HS-5 (cell line): ENCODE measurements at places on chromosomes 6 and 20.

DNA sequence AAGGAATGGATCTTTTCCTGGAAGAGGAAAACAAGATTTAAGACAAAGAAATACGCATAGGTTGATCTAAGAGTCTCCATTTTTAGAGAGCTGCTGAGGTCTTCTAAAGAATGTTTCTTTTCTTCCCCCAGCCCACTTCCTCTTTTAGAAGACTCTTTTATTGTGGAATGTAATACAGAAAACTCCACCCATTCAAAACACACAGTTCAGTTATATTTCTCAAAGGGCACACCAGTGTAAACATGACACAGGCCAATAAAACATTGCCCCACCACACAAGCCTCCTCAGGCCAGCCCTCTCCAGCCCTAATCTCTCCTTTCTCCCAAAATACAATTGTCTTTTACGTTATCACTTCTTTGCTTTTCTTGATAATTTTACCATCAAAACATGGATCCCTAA is 42.8 kb downstream of the SLC35B3 start:
- DNase-seq, result no peak

GRCh38 chr6:156710479-156710878 is 66.7 kb upstream of the ARID1B start:
- no peak for DNase-seq

- no peak for DNase-seq
Observed at GRCh38 chr20:8212286-8212685, 80.2 kb downstream of the PLCB1 start.

- no peak for DNase-seq
Observed at GRCh38 chr20:41079066-41079465, 50.4 kb downstream of the TOP1 start.

- no peak for DNase-seq
Observed at GRCh38 chr6:142856624-142857232, 88.2 kb downstream of the HIVEP2 start.

- no peak for DNase-seq
Observed at GRCh38 chr20:39810309-39810708, 848.2 kb downstream of the DHX35 start.

- DNase-seq, result no peak
Observed at GRCh38 chr6:33733709-33734007, 13.0 kb downstream of the IP6K3 start.

- DNase-seq, result no peak
Observed at GRCh38 chr20:32007787-32008616, 2.2 kb upstream of the CCM2L start.

GRCh38 chr6:37998366-37998765 is 178.8 kb downstream of the ZFAND3 start:
- no peak for DNase-seq

DNA sequence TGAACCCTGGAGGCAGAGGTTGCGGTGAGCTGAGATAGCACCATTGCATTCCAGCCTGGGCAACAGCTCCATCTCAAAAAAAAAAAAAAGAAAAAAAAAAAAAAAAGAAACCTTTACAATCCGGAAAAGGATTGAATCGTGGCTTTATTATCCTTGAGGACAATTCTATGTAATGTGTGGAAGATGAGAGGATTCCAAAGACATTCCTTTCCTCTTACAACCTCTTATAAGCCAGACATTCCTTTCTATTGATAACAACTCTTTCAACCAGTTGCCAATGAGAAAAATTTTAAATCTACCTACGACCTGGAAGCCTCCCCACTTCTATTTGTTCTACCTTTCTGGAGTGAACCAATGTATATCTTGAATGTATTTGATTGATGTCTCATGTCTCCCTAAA is 91.2 kb upstream of the EEF1E1 start:
- peak; percentile 41 for DNase-seq

DNA sequence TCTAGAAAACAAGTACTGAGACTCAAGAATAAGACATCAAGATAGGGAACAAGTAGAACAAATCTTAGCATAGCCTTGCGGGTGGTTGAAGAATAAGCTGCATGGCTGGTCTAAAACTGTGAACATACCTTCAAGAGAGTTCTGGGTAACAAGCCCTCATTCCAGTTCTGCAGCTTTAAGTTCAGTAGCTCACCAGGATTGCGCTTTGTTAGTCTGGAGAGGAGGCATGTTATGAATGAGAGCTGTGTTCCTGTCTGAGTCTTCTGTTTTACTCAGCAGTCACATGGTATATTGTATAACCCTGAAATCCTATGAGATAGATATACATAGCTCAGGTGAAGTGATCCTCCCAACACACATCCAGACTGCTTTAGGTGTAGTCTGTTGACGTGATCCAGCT is 406.6 kb upstream of the IRAK1BP1 start:
- DNase-seq, result no peak

- no peak for DNase-seq
Observed at GRCh38 chr20:51022227-51022802, 592 bp downstream of the KCNG1 start.

DNA sequence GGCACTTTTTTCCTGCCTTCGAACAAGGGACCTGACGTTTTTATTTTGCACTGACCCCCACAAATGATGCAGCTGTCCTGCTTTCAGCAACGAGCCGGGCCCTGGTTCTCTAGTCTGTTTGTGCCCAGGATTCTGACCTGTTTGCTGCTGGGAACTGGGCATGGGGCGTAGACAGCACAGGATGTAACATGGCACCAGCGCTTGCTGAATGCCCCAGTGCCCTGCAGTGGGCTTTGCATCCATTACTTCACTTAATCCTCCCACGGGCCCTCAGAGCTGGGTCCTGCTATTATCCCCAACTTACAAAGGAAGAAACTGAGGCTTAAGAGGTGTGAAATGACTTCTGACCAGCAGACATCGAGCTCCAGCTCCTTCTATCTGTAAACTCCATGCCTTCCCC is 80.4 kb upstream of the PMEPA1 start:
- DNase-seq, result no peak

DNA sequence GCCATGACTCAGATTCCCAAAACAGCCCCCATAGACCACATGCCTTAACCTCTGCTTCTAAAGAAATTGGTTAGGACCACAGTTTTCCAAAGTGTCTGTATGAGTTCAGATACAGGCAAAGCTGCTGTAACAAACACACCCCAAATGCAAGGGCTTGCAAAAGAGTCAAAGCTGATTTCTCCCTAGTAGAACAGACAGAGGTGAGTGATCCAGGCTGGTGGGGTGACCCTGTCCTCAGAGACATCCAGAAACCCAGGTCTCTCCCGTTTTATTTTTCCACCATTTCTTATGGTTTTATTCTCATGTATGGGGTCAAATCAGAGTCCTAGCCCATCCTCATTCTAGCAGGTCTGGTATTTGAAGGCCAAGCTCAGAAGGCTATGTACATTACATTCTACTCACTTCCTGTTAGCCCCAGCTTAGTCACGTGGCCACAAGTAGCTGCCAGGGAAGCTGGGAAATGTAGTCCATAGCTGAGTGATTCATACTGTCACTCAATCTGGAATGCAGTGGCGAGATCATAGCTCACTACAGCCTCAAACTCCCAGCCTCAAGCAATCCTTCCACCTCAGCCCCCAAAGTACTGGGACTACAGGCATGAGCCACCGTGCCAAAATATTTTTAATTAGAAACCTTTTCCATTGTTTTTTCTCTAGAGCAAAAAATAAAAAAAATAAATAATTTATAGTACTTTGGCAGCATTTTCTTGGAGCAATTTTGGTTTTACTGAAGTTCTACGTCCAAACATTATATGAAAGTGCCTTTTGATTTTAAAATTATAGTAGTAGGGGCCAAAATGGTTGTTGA is 175.2 kb downstream of the ZMYND8 start:
- DNase-seq, result peak; percentile 98

GRCh38 chr20:45318386-45318939 is 10.4 kb upstream of the MATN4 start:
- no peak for DNase-seq

- no peak for DNase-seq
Observed at GRCh38 chr6:166119116-166119911, 48.3 kb downstream of the TBXT start.

DNA sequence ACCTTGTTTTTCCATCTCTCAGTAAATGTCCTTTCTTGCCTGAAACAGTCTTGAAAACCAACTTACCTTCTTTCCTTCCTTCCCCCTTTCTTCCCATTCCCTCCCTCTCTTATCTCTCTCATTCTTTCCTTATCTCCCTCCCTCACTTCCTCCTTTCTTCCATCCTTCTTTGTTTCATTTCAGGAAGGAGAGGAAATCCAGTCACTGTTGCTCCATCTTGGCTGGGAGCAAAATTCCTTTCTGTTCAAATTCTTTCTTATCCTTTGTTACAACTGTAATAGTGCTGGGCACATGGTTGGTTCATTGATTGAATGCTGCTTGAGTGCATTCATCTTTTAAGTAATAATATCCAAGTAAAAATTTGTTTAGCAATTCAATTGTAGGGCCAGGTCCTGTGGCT is 17.4 kb upstream of the TCP11 start:
- no peak for DNase-seq

DNA sequence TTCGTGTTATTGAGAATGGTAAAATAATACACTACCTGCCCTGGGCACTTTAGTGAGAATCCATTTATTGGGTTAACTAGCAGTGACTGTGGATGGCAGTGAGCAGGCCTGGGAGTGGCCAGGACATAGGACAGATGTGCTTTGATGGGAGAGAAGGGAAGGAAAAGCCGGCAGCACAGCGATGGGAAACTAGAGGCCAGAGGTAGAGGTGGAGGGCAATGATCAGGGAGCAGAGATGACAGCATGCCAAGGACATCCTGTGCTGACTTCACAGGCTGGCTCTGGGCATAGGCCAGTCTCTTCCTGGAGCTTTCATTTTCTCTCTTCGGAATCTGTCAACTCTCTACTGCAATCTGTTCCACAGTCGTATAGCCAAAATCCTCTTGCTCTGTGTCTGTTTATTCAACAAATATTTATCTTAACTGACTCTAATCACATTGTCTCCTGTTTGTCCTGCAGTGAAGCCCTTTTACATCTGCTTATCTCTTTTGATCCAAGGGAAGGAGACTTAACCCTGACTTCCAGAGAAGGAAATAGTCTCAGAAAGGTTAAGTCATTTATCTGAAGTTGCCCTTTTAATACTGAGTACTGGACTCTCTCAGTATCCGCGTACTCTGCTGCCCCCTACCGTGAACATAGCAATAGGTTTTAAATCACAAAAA is 18.4 kb upstream of the MMP24 start:
- DNase-seq, result peak; percentile 52

DNA sequence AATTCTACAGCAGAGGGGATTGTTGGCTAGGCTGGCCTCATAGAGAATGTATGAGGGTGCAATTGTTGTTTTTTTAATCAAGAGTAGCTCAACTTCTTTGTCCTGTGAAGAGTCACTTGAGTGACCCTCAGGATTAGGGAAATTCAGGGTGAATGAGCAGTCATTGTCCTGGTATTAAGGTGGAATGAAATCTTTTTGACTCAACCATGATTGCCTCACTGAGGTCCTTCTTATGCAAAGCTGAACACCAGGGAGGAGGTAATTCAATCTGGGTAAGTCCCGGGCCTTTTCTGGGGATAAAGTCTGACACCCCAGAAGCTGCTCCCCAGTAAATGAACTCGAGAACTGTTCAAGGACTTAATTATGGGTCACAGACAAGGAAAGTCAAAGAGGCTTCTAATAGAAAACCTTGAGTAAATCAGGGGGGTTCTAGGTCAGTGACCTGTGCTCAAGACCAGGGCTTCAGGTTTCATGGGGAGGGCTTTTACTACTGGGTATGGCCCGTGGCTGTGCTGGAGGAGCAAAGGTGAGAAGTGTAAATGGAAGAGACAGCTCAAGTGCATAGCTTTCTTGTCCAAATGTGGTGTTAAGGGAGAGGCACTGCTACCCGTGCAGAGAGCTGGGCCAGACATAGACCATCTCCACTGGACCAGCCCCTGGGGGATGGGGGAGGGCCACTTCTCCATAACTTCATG is 25.3 kb upstream of the ZBTB24 start:
- no peak for DNase-seq
